Neuronal stem cell (in vitro differentiated cells): ENCODE measurements at places on chromosomes 4 and X.
A peak's percentile ranks its signal among the peaks of the same experiment; 100 is the strongest.

DNA sequence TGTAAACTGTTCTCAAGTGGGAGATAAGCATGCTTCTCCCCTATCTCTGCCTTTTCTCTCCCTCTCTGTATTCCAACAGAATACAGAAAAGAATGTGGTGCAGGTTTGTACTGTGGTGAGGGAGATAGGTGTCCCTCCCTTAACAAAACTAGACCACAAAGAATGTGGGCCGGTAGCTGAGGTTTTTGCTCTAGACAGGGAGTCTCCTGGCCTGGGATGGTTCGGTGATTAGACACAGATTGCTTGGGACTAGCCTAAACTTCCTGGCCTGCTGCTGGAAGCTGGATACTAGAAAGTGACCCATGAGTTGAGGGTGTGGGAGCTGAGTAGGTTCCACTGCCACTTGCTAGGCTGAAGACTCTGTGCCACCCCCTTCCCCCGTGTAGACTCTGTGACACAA, 143.0 kb downstream of the CXXC4 start:
- no peak for DNase-seq

DNA sequence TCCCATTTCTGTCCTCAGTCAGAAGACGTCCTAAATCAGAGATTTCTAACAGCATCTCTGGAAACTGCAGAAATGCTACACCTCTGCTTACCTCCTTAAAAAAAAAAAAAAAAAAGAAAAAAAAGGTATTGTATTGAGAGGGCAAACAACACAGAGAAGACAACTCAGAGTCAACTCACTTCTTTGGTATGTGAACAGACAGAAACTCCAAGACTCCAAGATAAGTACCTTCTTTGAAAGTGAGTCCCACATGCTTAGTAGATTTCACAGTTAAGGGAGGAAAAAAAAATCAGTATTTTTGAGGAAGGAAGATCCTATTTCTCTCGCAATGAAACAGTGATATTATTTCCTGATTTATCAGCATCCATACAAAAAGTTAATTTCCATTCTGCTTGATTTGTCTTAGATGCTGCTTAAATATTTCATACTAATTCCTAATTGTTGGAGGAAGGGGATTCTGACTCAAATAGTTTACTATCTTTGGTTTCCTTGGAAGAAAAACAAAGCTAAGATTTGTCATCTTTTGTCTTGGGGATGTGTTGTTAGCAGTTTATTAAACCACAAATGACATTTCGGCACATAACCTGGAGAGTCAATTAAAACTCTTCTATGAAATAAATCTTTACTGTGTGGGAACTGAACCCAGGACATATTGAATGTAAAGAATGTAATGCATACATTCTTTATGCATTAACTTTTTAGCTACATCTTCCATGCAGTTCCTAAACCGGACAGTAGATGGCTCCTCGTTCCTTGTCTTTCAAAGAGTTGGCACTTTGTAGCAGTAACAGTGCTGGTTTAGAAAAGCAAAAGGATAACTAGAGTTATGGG, 4.7 kb downstream of the RASGEF1B start:
- DNase-seq = peak; percentile 82

GRCh38 chrX:132022967-132023895, at the start of gene STK26:
STK26 (plus strand) TSS chrX:132023302; CDS start chrX:132023618, 316 bp downstream.
- peak; percentile 65 for DNase-seq

- DNase-seq = no peak
Measured at GRCh38 chr4:61318431-61318830, 118.3 kb downstream of the ADGRL3 start.

DNA sequence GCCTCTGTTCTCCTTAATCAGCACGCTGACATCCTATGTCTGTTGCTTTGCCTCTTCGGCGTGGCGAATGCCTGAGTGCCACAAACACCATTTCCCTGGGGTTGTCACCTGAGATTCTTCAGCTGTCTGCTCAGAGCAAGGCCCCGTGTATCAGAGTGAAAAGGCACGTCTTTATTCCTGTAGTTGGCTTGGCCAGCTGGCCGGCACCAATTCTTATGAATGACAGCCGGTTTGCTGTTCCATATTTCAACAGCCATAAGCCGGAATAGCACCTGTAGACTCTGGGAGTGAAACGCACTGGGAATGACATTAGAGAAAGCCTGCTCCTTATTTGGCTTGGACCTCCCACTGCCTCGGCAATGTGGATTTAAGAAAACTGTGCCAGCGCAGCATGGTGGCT, 89.3 kb downstream of the MGST2 start:
- DNase-seq = no peak

GRCh38 chr4:186272699-186273391, 6.9 kb downstream of the F11 start:
- no peak for DNase-seq

- peak; percentile 31 for DNase-seq
Measured at GRCh38 chr4:108900018-108900580, 137.2 kb upstream of the ETNPPL start.

GRCh38 chr4:76059750-76060149, 14.8 kb upstream of the ART3 start:
- no peak for DNase-seq

- no peak for DNase-seq
Measured at GRCh38 chr4:167035390-167035789, 198.9 kb downstream of the SPOCK3 start.

DNA sequence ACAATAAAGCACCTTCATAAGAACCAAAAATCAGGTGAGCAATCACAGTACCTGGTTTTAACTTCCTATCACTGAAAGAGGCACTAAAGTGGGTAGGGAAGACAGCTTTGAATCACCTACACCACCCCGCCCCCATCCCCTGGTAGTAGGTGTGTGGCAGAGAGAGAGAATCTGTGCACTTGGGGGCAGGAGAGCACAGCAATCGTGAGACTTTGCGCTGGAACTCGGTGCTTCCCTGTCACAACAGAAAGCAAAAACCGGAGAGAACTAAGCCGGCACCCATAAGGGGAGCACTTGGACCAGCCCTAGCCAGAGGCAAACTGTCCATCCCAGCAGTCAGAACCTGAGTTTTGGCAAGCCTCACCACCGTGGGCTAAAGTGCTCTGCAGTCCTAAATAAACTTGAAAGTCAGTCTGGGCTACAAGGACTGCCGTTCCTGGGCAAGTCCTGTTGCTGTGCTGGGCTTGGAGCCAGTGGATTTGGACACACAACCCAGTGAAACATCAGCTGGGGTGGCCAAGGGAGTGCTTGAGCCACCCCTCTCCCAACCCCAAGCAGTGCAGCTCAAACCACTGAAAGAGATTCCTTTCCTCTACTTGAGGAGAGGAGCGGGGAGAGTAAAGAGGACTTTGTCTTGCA, 32.1 kb downstream of the NDUFB11 start:
- DNase-seq = no peak

DNA sequence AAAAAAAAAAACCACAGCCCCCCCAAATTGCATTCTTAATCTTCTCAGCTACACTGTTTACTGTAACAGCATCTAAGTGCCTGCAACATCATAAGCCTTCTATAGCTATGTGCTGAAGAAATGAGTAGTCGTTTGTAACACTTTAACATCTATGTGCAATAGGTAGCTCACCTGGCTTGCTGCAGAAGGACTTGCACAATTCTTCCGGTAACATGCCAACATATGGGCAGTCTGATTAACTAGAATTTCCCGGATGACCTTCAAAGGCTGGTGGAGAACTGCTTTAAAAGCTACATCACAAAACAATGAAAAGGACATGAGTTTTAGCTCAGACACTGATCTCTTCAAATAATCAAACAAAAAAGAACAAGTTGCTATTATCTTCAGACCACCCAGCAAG, 52.9 kb downstream of the METTL14 start:
- DNase-seq = no peak

DNA sequence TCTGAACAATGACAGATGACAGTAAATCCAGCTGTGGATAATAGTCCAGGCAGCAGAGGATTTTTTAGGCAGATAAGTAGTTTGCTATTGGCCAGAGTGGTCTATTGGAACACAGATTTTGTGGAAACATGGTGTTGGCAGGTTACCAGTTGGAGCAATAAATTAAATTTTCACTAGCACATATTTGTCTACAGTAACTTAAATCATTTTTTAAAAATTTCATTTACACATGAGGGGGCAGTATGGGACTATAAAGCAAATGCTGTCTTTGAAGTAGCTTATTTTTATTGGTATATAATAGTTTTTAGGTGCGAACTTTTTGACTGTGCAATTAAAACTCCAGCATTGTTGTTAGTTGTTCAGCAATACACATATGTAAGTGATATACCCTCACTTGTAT, 289.8 kb downstream of the ARHGAP10 start:
- DNase-seq = no peak

DNA sequence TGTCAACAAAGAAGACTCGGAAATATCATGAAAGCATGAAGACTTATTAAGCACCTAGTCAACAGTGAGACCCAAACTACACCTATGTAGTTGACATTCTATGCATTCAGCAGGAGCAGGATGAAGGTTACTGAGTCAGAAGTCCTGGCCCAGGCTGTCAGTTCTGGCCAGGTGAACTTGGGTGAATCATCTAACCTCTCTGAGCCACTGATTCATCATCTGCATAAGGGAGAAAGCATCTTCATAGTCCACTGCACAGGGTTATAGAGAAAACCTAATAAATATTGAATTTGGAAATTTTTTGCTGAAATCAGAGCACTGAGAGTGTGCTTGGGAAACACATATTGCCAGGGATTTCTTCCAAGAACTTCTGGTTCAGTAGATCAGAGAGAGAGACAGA, 296.0 kb upstream of the SFRP2 start:
- DNase-seq = no peak

GRCh38 chr4:94228493-94229216, 21.0 kb downstream of the SMARCAD1 start:
- DNase-seq = no peak

DNA sequence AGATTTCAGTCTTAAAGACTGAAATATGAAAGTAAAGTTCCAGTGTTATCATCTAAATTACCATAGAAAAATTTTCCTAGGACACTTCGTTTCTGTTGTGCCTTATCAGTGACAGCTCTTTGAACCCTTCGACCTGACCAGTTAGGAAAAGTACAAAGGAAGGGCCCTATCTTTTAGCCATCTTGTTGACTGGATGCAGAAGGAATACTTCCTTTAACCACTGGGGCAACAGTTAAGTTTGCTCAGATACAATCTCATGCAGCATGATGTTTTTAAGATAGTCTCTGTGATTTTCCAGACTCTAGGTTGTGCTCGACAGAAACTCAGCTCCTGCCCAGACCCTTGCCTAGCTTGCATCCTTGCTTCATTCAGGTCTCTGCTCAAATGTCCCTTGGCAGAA, 210.5 kb upstream of the RPS6KA3 start:
- DNase-seq = no peak

DNA sequence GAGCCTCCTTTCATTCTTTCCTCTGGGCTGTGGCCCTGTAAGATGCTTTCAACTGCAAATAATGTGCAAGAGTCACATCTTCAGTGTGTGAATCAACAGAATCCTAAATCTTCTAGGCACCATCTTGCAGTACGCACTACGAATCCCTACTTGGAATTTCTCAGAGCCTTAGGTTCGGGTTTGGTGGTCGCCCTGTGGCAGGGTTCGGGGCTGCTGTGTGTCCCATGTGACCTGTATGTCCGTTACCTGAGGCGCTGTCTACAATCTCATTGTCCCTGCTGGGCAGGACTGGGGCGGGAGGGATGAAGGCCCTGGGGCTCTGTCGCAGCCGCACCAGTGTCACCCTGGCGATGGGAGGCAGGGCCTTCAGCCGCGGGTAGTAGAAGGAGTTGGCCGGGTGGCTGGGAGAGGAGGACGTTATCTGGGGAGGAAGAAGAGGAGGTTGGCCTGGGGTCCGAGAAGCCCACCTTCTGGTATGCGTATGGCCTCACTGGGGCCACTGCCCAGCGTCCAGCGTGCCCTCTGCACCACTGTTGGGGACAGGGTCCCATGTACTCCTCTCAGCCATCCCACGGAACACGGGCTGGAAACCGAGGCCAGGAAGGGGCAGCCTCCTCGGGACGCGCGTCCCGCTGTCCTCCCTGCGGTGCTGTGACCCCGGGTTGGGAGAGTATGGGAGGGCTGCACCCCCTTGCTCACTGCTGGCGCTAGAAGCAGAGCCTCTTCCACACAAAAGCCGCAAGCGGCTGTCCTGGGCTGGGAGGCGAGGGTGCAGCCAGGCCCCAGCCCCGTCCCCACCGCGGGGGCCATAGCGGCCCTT, 2.0 kb downstream of the SPON2 start:
- no peak for DNase-seq

GRCh38 chr4:140252141-140252741, 98.3 kb upstream of the MAML3 start:
- no peak for DNase-seq

GRCh38 chr4:82517043-82517442, 44.7 kb downstream of the TMEM150C start:
- no peak for DNase-seq

GRCh38 chrX:23103546-23103945, 103.8 kb downstream of the DDX53 start:
- DNase-seq = no peak

DNA sequence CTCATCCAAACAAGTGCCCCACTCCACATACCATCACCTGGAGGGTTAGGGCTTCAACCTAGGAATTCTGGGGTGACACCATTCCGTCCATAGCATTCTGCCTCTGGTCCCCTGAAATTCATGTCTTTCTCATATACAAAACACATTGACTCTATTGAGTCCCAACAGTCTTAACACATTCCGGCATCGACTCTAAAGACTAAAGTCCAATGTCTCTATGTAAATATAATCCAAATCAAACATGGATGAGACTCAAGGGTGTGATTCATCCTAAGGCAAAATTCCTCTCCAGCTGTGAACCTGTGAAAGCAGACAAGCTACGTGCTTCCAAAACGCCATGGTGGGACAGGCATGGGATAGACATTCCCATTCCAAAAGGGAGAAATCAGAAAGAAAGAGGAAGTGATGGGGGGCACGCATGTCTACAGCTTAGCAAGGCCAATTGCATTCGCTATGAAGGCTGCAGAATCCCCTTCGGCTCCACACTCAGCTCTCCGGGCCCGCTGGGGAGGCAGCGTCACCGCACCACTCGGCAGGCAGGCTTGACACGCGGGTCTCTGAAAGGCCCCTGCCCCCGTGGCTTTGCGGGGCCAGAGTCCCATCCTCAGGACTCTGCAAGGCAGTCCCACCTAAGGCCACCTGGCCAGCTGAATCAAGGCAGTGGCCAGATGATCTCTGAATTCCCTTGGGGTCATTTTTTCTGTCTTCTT, 53.2 kb downstream of the ADRA2C start:
- DNase-seq = no peak

- DNase-seq = no peak
Measured at GRCh38 chrX:6989858-6990257, 157.7 kb upstream of the STS start.

GRCh38 chrX:33086886-33087285, 124.5 kb downstream of the DMD start:
- no peak for DNase-seq

GRCh38 chr4:76570141-76570973, 135.3 kb downstream of the SHROOM3 start:
- DNase-seq = no peak

- DNase-seq = no peak
Measured at GRCh38 chrX:49829016-49829415, at the start of gene PAGE4. PAGE4 (plus strand) TSS chrX:49829303; CDS start chrX:49830429, 1,126 bp downstream.

- DNase-seq = no peak
Measured at GRCh38 chr4:985123-985830, 1.6 kb upstream of the IDUA start.
